HepG2 (cell line): ENCODE measurements at places on chromosomes 6 and 20. TPM values are rescaled to one million over a fixed set of nuclear protein-coding genes. Genes with fewer than 3 reads are reported as not detected.

DNA sequence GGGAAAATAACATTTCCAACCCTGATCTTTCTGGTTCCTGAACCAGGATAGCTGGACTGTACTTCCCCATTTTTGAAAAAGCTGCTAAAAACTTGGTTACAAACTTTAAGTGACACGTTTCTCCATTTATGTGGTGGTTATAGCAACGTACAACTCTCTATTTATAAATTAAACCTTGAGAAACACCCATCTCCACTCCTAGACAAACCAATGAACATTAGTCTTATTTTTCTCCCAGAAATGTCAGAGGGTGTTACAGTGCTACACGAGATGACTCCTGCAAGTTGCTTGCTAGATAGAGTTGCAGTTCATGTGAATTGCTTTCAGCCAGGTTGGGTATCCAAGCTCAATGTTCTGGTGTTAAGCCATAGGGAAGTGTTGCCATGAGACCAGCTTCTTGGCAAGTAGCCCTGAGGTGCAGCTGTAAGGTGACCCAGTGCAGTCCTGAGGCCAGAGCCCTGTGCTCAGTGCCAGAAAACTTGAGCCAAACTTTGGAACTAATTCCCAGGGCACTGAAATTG is 51.3 kb upstream of the REV3L start:
- no peak overlapping the region for H3K4me3 ChIP-seq
- H3K27me3 ChIP-seq: no peaks in the 10 kb centered on the region
- DNase-seq: no peak
- peaks cover 29% of the 10 kb centered on the region for H3K4me1 ChIP-seq

- no peak overlapping the region for H3K4me3 ChIP-seq
- no peaks in the 10 kb centered on the region for H3K4me1 ChIP-seq
- no peak overlapping the region for H3K27ac ChIP-seq
- DNase-seq: no peak
These were observed 34.8 kb upstream of the GABRR1 start for GRCh38 chr6:89251976-89252375.

GRCh38 chr20:40785346-40785745 is 96.3 kb upstream of the MAFB start:
- H3K36me3 ChIP-seq: no peaks in the 10 kb centered on the region
- H3K27ac ChIP-seq: no peak overlapping the region
- H3K4me1 ChIP-seq: no peaks in the 10 kb centered on the region
- no peak for DNase-seq

The BIRC7 gene
- total RNA-seq: 0.20 and 0.27 TPM in 2 replicates

The FAM184A gene
- 16.0 and 18.0 TPM in 2 replicates for total RNA-seq
